ENCODE measurements at places on chromosomes 12 and 14. TPM values are rescaled to one million over a fixed set of nuclear protein-coding genes. Genes with fewer than 3 reads are reported as not detected.

ADCY4 gene
- 0.70 TPM for total RNA-seq

PPFIBP1 gene
- 22.2 TPM for total RNA-seq

PTPRO gene
- 1.4 TPM for total RNA-seq

SLC39A2 gene
- total RNA-seq: 0.36 TPM

OR6C70 gene
- not detected for total RNA-seq

TEX22 gene
- total RNA-seq: 2.1 TPM

TSHR gene
- not detected for total RNA-seq

TBX3 gene
- total RNA-seq: not detected

DIABLO gene
- 51.7 TPM for total RNA-seq

DUSP6 gene
- total RNA-seq: 15.3 TPM

SLC7A7 gene
- total RNA-seq: 0.56 TPM

TAS2R43 gene
- 0.29 TPM for total RNA-seq

LMO3 gene
- not detected for total RNA-seq

RNASE7 gene
- total RNA-seq: not detected

RILPL1 gene
- 1.6 TPM for total RNA-seq

LBHD2 gene
- total RNA-seq: not detected

KLHL42 gene
- 16.4 TPM for total RNA-seq

FAM186B gene
- 0.14 TPM for total RNA-seq

CMA1 gene
- 0.25 TPM for total RNA-seq

PTPN6 gene
- 467 TPM for total RNA-seq

P2RX4 gene
- total RNA-seq: 17.8 TPM

RAPGEF3 gene
- total RNA-seq: 0.54 TPM

PELI2 gene
- 2.1 TPM for total RNA-seq

MMP19 gene
- total RNA-seq: not detected

All from activated naive CD8-positive, alpha-beta T cell treated with anti-CD3 and anti-CD28 coated beads for 36 hours (primary cell).